ENCODE measurements at places on chromosomes 16 and 17. TPM values are rescaled to one million over a fixed set of nuclear protein-coding genes. Genes with fewer than 3 reads are reported as not detected.

- DNase-seq: no peak
These were observed 213.6 kb downstream of the SEC14L1 start for GRCh38 chr17:77354420-77354669.

DNA sequence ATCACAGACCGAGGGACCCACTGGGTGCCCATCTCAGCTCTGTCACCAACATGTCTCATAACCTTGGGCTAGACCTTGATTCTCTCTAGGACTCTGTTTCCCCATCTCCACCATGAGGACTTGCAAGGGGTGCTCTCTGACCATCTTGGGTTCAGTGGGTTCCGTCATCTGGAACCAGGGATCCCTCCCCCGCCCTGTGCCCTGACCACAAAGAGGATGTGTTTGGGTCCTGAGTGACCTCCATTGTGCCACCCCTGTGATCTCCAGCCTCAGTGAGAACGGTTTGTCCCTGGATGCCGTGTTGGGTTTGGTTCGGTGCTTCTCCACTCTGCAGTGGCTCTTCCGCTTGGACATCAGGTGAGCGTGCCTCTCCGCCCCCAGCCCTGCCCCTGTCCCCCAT lies 49.1 kb upstream of the CPNE2 start:
- no peak for DNase-seq

The GGA2 gene
- 87.5 TPM for total RNA-seq

The COX6A2 gene
- total RNA-seq: not detected

DNA sequence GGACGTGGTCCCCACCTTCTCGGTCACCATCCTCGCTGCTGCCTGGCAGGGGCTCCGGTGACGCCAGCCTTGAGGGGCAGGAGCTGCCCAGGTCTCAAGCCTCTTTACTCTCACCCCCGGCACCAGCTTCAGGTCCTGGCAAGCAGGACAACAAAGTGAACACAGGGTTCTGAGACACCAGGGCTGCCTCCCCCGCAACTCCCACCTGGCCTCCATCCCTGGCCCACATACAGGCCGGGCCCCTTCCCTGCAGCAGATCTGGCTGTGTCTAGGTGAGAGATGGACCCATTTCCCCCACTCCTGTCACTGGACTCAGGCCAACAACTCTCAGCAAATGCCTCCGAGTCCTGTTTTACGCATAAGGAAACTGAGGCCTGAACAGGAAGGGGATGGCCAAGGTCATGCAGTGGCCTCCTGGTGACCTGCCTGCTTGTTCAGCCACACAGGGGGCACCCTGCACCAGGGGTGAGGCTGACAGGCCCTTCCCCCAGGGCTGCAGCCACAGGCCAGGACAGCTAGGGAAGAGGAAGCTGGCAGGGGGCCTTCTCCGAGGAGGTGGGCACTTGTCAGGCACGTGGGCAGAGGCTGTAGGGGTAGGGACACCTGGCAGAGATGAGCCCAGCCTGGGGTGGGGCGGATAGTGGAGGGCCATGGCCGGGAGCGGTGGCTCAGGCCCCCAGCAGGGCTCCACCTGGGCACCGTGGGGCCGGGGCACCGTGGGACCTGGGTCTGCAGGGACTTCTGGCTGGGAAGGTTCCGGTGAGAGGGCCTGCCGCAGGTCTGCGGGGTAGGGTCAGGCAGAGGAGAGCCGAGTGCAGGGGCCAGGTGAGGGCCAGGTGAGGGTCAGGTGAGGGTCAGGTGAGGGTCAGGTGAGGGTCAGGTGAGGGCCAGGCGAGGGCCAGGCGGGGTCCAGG lies 46.7 kb upstream of the PVALEF start:
- DNase-seq: no peak
